ENCODE measurements at places on chromosomes 5 and 9.

DNA sequence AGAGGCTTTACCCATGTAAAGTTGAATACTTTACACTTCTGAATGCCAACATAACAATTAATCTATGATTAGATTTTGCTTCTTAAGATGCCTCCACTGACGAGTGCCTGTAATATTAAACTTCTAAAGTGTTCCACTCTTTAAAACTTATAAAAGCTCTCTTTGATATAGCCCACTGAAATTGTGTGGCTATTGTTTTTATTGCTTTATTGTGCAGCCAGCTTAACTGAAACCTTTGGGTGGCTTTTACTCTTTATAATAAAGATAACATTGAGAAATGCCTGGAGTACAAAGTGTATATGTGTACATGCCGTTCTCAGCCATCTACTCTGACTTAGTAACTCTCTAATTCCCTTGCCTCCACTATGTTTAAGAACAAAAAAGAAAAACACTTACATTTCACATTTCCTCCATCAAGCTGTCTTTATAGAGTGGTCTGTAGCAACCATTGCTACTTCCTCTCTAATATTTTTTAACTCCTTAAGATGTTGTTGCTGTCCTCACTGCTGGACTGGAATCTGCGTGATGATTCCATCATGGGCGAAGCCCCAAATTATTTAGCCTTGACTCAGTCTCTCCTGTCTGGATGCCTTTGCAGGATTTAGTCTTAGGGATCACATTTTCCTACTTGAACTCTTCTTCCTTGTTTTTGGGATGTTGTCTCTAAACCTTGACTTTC, 9.1 kb downstream of the PIK3R1 start:
- no peak for DNase-seq

- no peak for DNase-seq
Measured at GRCh38 chr5:139658928-139659667, 10.9 kb downstream of the CXXC5 start.

DNA sequence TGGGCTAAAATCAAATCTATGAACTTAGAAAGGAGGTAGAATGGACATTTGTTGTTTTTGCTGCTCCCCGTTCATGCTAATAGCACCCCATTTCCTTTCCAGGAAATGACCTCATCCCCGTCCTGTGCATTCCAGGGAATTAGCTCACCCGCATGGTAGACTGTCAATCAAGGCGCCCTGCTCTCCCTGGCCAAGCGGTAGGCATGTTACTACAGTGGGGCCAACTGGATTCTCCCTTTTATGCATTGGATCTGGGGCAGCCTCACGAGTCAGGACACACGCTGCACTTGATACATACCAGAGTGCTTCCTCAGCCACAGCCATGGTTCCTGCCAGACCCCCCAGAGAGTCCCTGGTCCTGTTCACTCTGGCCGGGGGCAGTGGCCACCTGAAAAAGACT, 111.0 kb upstream of the PTCH1 start:
- DNase-seq = no peak

GRCh38 chr5:175745210-175745609, 87.3 kb downstream of the HRH2 start:
- no peak for DNase-seq

Data from GM10248 (cell line).